ENCODE measurements at places on chromosomes 7 and 10.

DNA sequence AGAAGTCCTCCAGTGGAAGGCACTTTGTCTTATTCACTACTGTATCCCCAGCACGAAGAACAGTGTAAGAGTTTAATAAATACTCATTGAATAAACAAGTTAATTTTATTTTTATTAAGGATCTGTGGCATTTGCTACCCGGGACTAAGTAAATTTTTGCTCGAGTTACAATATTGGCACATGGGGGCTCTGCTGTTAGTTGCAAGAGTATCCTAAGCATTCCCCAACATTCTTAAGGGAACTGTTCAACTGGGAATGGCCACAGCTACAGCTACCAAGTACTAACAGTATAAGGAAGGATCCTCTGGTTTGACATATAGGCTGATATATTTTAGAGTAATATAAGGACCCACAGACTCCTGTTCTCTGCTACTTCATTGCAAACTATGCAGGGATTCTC lies 8.7 kb upstream of the LRRTM3 start:
- H3K4me1 ChIP-seq, result no peaks in the 10 kb centered on the region
- H3K27ac ChIP-seq, result no peak overlapping the region
- DNase-seq, result no peak

DNA sequence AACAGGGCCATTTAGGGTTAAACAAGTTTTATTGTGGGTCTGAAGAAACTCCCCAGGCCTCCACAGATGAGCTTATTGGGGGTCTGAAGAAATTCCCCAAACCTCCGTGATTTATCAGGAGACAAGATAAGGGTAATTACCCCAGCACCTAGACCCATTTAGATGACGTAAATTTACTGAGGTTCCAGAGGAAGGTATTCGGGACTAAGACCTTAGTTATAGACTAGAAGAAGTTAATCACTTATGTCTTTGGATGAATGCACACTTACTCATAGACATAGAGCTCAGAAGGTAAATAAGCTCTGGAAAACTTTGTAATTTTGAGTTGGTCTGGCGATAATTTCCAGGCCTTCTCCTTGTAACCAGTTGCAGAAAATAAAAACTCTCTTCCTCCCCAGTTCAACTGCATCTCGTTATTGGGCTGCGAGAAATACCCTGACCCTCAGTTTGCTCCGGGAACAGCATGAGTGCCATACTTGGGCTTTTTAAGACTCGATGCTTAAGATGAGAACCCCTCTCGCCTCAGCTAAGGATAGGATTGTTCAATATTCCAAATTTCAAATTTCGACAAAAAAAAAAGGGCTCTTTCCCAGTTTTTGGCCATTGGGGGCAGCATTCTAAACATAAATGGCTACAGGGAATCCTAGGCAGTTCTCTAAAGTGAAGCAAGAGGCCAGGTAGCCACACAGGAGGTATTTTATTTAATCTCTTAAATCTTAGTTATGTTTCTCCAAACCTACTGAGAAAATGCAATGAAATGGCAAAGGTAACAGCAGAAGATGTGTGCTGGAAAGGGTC lies 74.7 kb upstream of the PFKP start:
- peaks cover under 1% of the 10 kb centered on the region for H3K27me3 ChIP-seq
- H3K4me1 ChIP-seq, result peaks cover 2% of the 10 kb centered on the region

GRCh38 chr7:48441848-48442492 lies 270.7 kb downstream of the ABCA13 start:
- no peaks in the 10 kb centered on the region for H3K4me1 ChIP-seq
- no peak for DNase-seq
- no peak overlapping the region for H3K4me3 ChIP-seq
- no peaks in the 10 kb centered on the region for H3K27me3 ChIP-seq
- no peak overlapping the region for H3K27ac ChIP-seq

DNA sequence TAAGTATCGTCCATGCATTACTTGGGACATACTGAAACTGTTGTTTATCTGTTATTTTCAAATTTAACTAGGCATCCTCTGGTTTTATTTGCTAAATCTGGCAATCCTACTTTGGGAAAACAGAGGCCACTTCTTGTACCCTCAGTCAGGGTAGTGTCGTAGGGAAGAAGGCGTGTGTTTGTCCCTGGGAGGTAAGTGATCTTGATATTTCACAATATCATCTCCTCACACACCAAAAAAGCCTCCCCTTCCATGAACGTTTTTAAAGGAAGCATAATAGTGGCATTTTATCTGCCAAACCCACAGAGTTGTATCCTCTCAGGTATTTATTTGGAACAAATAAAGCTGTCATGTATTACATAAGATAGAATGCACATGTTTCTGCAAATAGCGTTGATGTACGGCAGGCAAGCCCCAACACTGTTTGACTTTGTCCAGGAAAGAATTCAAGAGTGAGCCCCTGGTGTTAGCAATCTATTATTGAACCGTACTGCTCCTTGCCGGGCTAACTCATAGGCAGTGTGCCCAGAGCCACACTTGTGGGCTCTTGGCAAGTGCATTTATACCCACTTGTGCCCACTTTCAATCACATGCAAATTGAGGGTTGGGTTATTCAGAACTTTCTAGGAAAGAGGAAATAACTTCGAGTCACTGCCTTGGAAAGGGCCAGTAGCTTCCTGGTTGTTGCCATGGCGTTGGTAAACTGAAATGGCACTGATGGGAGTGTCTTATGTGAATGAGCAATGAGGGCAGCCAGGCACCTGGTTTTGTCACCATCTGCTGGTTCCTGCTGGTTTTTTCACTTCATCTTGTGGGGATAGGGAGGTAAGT lies 266.0 kb downstream of the USP6NL start:
- peak; percentile 55 for DNase-seq
- no peak overlapping the region for H3K27ac ChIP-seq
- H3K36me3 ChIP-seq, result no peaks in the 10 kb centered on the region
- H3K27me3 ChIP-seq, result no peaks in the 10 kb centered on the region

- H3K27me3 ChIP-seq, result no peaks in the 10 kb centered on the region
- H3K4me1 ChIP-seq, result peaks cover 61% of the 10 kb centered on the region
- no peak overlapping the region for H3K4me3 ChIP-seq
These were observed 299.6 kb upstream of the NFE2L3 start for GRCh38 chr7:25852211-25852938.

- H3K4me1 ChIP-seq, result peaks cover 31% of the 10 kb centered on the region
- H3K27me3 ChIP-seq, result no peaks in the 10 kb centered on the region
- no peak for DNase-seq
- H3K27ac ChIP-seq, result peak overlapping the region; percentile 63
These were observed 7.1 kb downstream of the PLCE1 start for GRCh38 chr10:94000638-94001415.

GRCh38 chr7:77327067-77327931 lies 88.8 kb downstream of the GSAP start:
- no peaks in the 10 kb centered on the region for H3K27me3 ChIP-seq
- peaks cover 16% of the 10 kb centered on the region for H3K4me1 ChIP-seq
- H3K36me3 ChIP-seq, result no peaks in the 10 kb centered on the region
- H3K4me3 ChIP-seq, result no peak overlapping the region
- H3K27ac ChIP-seq, result peak overlapping the region; percentile 27

GRCh38 chr7:96418581-96418980 lies 96.7 kb upstream of the SLC25A13 start:
- H3K4me3 ChIP-seq, result no peak overlapping the region
- no peaks in the 10 kb centered on the region for H3K27me3 ChIP-seq
- H3K36me3 ChIP-seq, result no peaks in the 10 kb centered on the region
- DNase-seq, result no peak
- no peak overlapping the region for H3K27ac ChIP-seq

- no peak overlapping the region for H3K27ac ChIP-seq
- no peak overlapping the region for H3K4me3 ChIP-seq
- H3K4me1 ChIP-seq, result no peaks in the 10 kb centered on the region
- no peak for DNase-seq
- H3K27me3 ChIP-seq, result no peaks in the 10 kb centered on the region
- no peaks in the 10 kb centered on the region for H3K36me3 ChIP-seq
These were observed 164.7 kb downstream of the SEMA3E start for GRCh38 chr7:83484266-83484665.

DNA sequence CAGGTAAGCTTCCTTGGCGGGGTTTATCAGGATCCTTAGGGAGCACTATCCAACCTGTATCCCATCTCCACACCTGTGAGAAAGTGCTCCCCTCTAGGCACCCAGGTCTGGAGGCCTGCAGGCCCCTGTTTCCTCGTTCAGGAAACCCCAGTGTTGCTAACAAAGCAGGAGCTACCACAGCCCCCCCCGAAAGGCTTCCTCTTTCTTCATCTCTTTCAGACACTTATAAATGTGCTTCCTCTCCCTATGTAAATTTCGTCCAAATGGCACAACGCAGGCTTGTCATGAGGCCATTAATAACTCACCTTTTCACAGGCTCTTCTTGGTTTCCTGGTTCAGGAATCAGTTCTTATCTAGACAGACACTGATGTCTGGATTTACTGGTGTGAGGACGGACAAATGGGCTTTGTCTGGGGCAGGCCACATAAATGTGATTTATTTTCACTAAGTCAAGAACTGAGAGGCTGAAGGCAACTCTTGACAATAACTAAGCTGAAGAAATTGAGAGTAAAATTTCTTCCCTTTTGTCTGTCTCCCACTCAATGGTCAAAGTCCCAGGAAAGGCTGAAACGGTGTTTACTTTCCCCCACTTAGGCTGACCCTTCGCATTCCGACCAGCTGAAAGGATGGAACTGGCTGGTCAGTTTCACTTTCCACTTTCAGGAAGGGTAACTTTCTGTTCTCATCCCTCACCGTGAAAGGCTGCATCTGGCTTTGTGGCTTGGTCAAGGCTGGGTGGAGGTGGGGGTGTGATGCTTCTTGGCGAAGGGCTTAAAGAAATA lies 46.8 kb downstream of the PIK3AP1 start:
- no peak overlapping the region for H3K4me3 ChIP-seq
- H3K27ac ChIP-seq, result peak overlapping the region; percentile 70
- DNase-seq, result peak; percentile 44
- H3K27me3 ChIP-seq, result no peaks in the 10 kb centered on the region
- no peaks in the 10 kb centered on the region for H3K36me3 ChIP-seq

GRCh38 chr10:46515793-46516192 lies 40.7 kb downstream of the GPRIN2 start:
- no peaks in the 10 kb centered on the region for H3K27me3 ChIP-seq
- H3K36me3 ChIP-seq, result no peaks in the 10 kb centered on the region
- H3K27ac ChIP-seq, result no peak overlapping the region
- no peak overlapping the region for H3K4me3 ChIP-seq

DNA sequence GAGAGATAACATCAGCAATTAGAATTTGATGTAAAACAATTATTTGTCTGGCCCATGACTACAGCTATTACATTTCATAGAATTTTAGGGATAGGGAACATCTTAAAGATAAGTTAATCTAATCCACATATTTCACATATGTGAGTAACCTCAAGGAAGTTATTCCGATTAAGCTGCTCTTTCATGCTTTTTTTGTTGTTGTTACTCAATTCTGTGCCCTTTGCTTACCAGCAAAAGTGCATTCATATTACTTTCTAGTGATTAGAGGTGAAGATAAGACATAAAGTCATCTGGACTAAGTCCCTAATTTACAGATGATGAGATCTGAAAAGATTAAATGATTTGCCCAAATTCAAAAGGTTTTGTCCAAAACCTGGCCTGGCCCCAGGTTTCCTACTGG lies 40.9 kb upstream of the SRI start:
- H3K4me1 ChIP-seq, result no peaks in the 10 kb centered on the region
- no peaks in the 10 kb centered on the region for H3K36me3 ChIP-seq
- no peak overlapping the region for H3K4me3 ChIP-seq
- H3K27me3 ChIP-seq, result no peaks in the 10 kb centered on the region
- H3K27ac ChIP-seq, result no peak overlapping the region
- no peak for DNase-seq

GRCh38 chr10:12969951-12970350 lies 31.6 kb downstream of the CCDC3 start:
- no peak overlapping the region for H3K27ac ChIP-seq
- no peak for DNase-seq
- H3K36me3 ChIP-seq, result no peaks in the 10 kb centered on the region
- no peak overlapping the region for H3K4me3 ChIP-seq
- H3K4me1 ChIP-seq, result no peaks in the 10 kb centered on the region

GRCh38 chr10:68332259-68333057 lies at the start of gene PBLD:
TSS of gene PBLD (minus strand) at chr10:68332928. CDS start at chr10:68306844, 26,084 bp downstream.
- peak within 1 kb of the TSS; percentile 100 for H3K27ac ChIP-seq
- peak; percentile 87 for DNase-seq
- H3K36me3 ChIP-seq, result no peaks in the 10 kb centered on the region
- peaks cover 35% of the 10 kb centered on the region for H3K4me1 ChIP-seq

GRCh38 chr7:74633451-74633921 lies 24.0 kb upstream of the GTF2I start:
- H3K4me3 ChIP-seq, result no peak overlapping the region
- no peaks in the 10 kb centered on the region for H3K27me3 ChIP-seq
- no peaks in the 10 kb centered on the region for H3K36me3 ChIP-seq
- H3K4me1 ChIP-seq, result peaks cover 13% of the 10 kb centered on the region

GRCh38 chr7:151706277-151707104 lies 170.4 kb downstream of the PRKAG2 start:
- peaks cover 10% of the 10 kb centered on the region for H3K4me1 ChIP-seq
- H3K27ac ChIP-seq, result peak overlapping the region; percentile 61

DNA sequence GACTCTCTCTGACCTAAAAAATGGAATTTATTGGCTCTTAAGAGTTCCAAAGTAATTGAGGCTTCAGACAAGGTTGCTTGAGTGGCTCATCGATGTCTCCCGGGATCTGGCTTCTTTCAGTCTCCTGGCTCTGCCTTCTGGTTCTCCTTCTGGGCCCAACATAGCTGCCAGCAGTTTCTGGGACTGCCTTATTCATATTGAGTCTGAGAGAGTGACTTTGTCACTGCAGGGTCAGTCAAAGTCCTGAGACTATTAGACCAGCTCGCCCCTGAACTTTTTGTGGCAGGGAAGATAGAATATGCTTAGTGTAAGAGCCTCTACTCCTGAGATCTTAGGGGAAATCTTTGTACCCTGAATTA lies 94.0 kb downstream of the MMRN2 start:
- no peaks in the 10 kb centered on the region for H3K27me3 ChIP-seq
- H3K27ac ChIP-seq, result peak overlapping the region; percentile 25
- no peak for DNase-seq
- peaks cover 17% of the 10 kb centered on the region for H3K4me1 ChIP-seq
- H3K4me3 ChIP-seq, result no peak overlapping the region

DNA sequence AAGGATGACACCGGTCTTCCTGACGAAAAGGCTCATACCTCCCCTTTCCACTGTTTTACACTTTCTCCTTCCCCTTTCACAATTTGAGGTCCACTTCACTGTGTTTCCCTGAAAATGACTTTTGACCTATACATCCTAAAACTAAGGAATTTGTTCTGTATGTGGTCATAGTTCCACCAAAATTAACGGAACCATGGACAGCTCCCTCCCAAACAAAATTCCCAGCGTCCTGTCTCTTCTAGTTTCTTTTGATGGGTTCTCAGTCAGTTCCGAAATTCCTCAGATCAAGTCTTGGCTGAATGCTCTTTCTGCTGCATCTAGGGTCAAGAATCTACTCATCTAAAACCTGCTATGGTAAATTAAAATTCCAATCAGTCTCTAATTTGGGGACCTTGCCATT lies 1191.9 kb downstream of the CNTNAP2 start:
- H3K4me3 ChIP-seq, result no peak overlapping the region
- H3K36me3 ChIP-seq, result no peaks in the 10 kb centered on the region
- H3K27me3 ChIP-seq, result no peaks in the 10 kb centered on the region
- H3K4me1 ChIP-seq, result no peaks in the 10 kb centered on the region

DNA sequence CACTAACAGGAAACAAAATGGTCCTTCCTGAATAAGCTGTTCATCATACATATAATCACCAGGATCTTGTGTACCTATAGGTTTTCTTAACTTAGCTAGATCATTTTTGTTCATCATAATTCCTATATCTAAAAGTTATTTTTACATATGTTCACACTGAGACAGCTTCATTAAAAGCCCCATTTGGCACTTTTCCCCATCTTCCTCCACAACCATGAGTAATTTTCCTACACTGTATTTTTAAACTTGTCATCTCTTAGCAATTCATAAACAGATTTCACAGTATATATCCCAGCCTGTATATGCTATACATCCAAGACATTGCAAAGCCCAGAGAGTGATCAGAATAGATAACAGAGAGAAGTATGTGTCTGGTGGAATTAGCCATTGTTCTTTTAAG lies 28.3 kb downstream of the ZNF365 start:
- no peaks in the 10 kb centered on the region for H3K4me1 ChIP-seq
- H3K27me3 ChIP-seq, result no peaks in the 10 kb centered on the region
- H3K4me3 ChIP-seq, result no peak overlapping the region
- no peak overlapping the region for H3K27ac ChIP-seq
- no peak for DNase-seq

Data from hepatocyte (in vitro differentiated cells).